Prostate gland (tissue), 2 donors: ENCODE measurements at places on chromosomes 5 and 9.

GRCh38 chr5:40172721-40173120 is 507.0 kb upstream of the PTGER4 start:
- DNase-seq, result no peak

DNA sequence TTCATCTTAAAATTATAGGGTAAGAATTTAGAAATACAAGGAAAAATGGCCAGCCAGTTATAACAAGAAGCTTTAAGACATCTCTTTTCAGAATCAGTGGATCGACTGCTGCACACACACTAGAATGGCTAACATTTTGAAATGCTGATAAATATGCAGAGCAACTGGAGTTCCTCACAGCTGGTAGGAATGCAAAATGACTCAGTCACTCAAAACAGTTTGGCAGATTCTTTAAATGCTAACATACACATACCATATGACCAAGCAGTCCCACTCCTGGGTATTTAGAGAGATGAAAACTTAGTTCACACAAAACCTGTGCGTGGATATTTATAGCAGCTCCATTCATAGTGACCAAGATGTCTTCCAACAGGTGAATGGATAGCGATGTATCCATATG is 23.2 kb upstream of the PSAT1 start:
- DNase-seq, result no peak

- DNase-seq, result no peak
Measured at GRCh38 chr5:119743927-119744326, 114.6 kb downstream of the FAM170A start.

- DNase-seq, result no peak
Measured at GRCh38 chr5:154370119-154370518, 75.7 kb upstream of the SAP30L start.

DNA sequence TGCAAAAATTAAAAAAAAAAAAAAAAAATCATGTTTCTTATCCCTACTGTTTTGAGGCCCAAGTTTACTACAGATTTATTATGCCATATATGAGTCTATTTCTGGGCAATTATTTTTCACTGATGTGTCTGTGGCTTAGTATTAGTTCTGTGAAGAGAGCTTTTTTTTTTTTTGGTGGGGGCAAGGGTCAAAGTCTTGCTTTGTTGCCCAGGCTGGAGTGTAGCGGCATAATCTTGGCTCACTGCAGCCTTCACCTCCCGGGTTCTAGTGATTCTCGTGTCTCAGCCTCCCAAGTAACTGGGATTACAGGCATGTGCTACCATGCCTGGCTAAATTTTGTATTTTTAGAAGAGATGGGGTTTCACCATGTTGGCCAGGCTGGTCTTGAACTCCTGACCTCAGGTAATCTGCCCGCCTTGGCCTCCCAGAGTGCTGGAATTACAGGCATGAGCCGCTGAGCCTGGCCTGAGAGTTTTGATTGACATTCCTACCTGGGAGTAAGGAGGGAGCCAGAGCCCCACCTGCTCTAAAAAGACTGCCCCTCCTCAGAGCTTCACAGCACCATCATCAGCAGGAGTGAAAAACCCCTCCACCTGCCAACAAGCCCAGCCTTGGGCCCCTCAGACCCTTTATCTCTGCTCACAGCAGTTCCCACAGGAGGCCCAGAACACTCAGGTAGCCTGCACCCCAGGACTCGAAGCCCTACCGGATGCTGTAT is 36.1 kb upstream of the JADE2 start:
- no peak for DNase-seq
